Activated CD4-positive, alpha-beta T cell treated with anti-CD3 and anti-CD28 coated beads, Interleukin-2, amount 50 U/mL, for 24 hours (primary cell): ENCODE measurements at places on chromosomes 5 and 9.

- no peak for DNase-seq
Measured at GRCh38 chr9:128771094-128771721, 519 bp downstream of the ZER1 start.

DNA sequence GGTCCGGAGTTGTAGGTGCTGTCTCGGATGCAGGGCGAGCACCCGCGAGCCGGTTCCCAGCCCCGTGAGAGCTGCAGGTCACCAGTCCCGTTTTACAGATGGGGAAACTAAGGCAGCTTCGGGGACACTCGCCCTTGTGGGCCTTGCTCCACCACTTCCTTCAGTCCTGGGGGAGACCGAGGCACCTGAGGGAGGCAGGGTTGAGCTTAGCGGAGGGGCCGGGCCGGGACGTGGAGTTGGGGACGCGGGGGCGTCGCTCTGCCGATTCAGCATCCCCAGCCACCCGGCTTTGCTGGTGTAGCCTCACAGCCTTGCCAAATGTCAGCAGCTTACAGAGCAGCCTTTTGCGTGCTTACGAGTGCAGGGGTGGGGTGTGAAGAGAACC, 530 bp downstream of the BBLN start:
- DNase-seq: peak; percentile 44

GRCh38 chr9:124761710-124762109, 9.4 kb downstream of the NR6A1 start:
- DNase-seq: no peak

DNA sequence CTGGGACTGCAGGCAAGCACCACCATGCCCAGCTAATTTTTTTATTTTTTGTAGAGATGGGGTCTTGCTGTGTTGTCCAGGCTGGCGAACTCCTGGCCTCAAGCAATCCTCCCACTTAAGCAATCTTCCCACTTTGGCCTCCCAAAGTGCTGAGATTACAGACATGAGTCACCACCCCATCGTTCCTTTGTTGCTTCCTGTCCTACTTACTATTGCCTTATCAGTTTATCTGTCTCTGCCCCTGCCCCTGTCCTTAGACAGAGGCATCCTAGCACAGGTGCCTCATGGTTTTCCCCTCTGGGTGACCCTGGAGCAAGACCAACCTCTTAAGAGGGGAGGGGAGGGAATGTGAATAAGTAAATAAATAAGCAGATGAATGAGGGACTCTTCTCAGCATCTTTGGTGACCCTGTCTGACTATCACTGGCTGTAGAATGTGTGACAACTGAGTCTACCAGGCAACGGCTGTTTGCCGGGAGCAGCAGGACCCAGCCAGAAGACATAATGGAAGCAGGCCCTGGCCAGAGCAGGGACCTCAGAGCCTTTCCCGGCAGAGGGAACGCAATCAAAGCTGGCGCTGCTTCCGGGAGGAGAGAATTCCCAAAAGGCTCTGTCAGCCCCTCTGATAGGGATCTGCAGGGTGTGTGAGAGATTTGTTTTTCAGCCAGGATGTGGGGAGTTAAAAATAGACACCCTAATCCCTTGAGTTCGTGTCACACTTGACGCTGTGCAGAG, 43.8 kb upstream of the DAB2IP start:
- no peak for DNase-seq

- DNase-seq: no peak
Measured at GRCh38 chr5:27489701-27490100, 451.3 kb upstream of the CDH9 start.

GRCh38 chr5:15704397-15704947, 204.5 kb downstream of the FBXL7 start:
- DNase-seq: no peak

DNA sequence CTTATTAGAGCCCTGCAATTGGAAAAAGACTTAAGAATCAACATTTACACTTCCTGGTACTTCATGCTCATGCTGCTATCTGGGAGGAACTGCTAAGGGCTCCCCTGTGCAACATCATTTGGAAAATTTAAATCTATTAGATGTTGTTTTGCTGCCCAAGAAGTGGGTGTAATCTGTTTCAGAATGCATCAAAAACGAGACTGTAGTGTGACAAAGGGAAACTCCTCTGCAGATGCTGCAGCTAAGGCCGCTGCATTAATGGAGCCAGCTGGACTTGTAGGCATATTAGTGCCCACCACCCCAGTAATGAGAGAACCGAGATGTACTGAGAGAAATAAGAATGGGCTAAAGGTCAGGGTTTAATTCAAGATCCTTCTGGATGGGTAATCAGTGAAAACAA, 11.1 kb upstream of the PAIP1 start:
- no peak for DNase-seq

GRCh38 chr5:67133776-67134175, 62.8 kb downstream of the CD180 start:
- no peak for DNase-seq

DNA sequence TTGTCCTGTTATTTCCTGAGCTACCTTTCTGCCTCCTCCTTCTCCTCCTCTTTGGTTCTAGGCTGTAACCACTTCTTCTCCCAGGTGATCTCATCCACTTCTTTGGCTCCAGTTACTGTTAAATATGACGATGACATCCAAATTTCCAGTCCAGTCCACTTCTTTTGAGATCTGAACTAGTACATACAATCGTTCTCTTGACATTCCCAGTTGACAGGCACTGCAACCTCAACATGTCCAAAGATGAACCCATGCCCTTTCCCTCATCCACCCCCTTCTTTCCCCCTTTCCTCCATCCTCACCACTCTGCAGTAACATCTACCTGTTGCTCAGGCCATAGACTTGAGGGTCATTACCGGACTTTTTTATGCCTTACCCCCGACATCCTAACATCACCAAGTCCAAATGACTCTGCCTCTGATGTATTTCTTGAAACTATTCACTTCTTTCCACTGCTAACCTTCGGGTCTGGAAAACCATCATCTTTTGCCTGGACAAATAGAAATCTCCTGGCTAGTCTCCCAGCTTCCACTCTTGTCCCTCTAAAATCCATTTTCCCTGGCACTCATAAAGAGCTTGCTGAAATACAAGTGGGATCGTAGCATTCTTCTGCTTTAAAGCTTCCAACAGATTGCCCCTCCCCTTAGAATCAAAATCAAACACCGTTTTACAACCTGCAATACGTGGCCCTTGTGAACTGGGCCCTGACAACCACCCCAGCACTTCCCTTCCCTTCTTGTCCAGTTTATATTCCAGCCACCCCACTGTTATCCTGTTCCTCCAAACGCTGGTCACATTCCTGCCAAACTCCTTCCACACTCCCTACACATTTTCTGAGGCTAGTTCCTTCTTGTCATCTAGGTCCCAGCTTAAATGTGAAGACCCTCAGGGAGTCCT, 31.5 kb downstream of the KLF9 start:
- DNase-seq: no peak

- no peak for DNase-seq
Measured at GRCh38 chr5:140609126-140609525, 23.8 kb downstream of the CD14 start.

DNA sequence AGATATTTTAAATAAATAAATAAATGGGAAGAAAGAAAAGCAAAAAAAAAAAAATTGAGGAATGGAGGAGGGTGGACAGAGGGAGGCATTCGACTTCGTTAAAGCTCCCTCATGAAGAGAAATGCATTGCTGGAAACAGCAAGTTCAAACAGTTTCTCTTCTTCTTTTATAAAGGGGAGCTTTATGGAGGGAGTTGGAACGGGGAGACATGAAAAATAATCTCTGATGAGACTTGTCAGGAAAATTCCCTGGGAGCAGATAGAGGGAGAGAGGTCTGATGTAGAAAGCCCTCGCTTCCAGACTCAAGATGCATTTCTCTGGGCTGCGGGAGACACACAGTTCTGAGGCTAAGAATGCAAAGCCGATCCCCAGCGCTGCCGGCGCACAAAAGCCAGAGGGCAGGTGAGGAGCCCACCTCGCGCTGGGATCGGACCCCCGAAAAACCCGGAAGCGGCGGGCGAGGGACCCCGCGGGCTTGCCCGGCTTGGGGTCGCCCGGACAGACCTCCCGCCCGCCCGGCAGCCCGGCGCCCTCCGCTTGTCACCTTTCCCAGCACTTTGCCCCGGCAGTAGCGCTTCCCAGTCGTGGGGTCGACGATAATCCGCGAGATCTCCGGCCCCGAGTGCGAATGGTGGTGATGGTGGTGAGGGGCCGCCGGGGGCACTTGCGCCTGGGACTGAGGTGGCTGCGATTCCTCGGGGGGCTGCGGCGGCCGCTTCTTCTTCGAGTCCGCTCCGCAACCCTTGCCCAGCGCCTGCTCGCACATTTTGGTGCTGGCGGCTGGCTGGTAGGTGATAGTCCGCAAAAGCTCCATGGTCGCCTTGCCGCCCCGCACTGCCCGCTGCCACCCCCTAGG, 512 bp downstream of the PLK2 start:
- DNase-seq: no peak

GRCh38 chr5:84260140-84260539, 124.5 kb downstream of the EDIL3 start:
- DNase-seq: no peak

DNA sequence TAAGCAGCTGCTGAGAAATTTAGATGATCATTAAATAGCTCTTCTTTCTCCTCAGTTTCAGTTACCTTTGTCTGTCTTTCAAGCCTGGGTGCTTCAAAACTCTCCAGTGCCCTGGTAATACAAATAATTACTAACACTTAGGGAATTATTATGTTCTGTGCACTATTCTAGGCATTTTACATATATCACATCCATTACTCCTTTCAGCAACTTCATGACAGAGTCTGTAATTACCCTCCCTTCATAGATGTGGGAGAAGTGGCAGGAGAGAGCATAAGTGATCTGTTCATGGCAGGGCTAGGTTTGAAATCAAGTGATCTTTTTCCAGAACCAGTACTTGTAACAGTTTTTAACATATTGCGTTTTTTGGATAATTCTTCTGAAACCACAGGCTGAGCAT, 32.0 kb downstream of the MAN2A1 start:
- no peak for DNase-seq

DNA sequence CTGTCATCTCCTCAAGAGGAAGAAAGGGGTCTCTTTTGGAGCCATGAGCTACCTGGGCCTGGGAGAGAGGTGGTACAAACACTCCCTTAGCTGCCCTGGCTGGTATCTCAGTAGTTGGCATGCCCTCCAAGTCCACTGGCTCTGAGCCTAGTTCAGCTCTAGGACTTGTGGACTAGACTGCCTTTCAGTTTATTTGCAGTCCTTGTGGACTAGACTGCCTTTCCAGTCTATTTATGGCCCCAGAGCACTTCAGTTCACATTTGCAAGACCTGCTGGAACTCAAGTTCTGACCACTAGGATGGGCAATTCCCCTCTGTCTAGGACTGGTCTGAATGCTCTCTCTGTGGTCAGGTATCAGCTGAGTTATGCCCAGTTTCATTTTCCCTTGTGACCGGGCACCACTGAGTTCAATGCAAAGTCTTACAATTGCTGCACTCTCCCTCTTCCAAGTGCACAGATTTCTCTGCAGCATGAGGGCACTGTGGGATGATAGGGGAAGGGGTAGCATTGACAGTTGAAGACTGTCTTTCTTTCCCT, 1019.0 kb downstream of the TAF11L14 start:
- no peak for DNase-seq

DNA sequence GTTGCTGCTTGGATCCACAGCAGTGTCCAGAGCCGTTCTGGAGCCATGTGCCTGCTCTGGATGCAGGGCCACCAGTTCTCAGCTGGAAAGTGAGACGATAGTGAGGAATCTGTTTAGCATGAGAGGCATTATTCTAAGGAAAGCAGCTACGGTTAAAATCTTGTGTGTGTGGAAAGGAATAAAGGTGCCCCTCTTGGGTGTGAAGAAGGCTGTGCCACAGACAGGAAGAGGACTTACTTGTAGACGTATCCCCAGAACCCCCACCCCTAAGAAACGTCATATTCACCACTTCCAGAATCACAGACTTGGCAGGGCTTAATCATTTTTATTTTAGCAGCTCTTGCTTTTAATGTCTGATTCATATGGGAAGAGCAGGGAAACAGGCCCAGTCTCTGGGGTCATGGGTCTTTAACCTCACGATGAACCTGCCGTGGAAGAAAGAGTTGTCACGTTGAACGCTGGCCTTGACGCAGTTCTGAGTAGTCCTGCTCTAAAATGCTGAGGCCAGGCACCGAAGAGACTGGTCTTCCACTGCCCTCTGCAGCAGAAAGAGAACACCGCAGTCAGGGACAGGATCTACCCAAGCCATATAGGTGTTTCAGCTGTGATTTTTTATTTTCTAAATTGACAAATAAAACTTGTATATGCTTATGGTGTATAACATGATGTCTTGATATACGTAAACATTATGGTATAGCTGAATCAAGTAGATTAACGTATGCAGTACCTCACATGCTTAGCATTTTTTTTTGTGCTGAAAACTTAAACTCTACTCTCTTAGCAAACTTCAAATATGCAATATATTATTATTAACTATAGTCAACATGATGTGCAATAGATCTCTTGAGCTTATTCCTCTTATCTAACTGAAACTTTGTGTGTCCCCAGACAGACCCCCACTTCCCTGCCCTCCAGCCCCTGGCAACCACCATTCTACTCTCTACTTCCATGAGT, 38.8 kb downstream of the CARTPT start:
- DNase-seq: peak; percentile 15

DNA sequence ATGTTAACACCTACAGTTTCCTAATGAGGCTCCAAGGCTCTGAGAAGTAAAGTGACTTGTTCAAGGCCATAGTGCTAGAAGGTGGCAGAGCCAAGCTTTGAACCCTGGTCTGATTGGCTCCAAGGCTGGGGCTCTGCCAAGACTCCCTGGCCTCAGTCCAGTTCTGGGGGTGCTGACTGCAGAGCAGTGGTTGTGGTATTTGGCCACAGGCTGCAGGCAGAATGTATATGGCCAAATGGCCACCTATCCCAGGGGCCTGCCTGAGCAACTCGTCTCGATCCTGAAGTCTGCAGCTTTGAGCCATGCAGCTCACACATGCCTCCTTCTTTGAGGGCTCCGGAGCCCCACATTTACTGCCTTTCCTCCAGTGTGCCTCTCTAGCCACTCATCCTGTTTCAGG, 9.7 kb upstream of the NEK6 start:
- no peak for DNase-seq

DNA sequence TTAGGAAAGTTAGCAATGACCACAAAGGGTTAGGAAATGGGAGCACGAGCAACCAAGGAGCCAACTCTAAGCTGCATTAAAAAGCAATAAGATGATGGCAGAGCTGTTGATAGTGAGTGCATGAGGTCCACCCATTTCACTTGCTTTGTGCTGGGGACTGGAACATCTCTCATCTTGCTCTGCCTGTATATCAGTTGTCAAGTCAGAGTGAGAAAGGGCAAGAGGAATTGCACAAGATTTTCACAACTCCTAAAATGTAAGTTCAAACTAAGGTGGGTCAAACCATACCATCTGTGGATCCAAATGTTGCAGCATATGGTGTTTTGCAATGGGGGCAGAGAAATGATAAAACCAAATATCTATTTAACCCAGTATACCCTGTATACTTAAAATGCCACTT, 2.8 kb upstream of the ESM1 start:
- no peak for DNase-seq
